ENCODE measurements at places on chromosomes 5 and 9.

- DNase-seq = no peak
These were observed 473.8 kb upstream of the PTPRD start for GRCh38 chr9:11086561-11086960.

- DNase-seq = no peak
These were observed 32.1 kb downstream of the HSPA4 start for GRCh38 chr5:133083901-133084300.

DNA sequence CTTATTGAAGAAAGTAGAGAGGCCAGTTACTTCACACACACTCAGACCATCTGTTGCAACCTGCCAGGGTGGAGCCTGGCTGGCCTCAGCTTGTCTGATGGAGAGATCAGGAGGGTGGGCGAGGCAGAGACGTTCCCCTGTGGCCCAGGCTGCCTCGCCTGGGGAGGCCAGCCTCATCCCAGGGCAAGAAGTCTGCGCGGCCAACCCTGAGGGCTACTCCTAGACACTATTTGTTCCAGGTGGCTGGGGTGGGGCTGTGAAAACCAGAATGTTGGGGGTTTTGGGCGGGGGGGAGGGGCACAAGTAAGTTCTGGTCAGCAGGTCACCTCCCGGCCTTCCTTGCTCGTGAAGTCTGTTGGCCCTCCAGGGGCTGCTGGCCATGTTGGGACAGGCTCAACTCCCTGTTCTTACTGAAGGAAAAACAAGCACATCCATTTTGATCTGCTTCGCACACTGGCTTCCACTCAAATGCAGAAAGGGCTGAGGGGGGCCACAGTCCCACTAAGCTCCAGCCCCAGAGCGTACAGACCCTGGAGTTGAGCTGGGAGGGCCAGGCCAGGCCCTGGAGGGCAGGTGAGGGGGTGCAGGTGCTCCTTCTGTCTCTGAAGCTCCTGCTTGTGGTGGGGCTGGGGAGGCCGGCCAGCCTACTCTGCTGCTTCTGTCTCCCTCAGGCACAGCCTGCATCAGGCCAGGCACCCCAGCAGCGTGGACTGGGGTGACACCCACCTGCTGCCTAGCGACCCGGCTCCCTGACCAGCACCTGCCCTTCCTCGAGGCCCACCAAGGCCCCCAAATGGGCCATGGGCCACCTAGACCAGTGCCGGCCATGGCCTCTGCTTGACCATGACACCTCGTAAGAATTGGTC lies 46.6 kb downstream of the SECISBP2 start:
- no peak for DNase-seq

GRCh38 chr9:95461448-95462248 lies 55.1 kb downstream of the PTCH1 start:
- no peak for DNase-seq

GRCh38 chr9:75333624-75334023 lies 245.3 kb downstream of the OSTF1 start:
- no peak for DNase-seq

DNA sequence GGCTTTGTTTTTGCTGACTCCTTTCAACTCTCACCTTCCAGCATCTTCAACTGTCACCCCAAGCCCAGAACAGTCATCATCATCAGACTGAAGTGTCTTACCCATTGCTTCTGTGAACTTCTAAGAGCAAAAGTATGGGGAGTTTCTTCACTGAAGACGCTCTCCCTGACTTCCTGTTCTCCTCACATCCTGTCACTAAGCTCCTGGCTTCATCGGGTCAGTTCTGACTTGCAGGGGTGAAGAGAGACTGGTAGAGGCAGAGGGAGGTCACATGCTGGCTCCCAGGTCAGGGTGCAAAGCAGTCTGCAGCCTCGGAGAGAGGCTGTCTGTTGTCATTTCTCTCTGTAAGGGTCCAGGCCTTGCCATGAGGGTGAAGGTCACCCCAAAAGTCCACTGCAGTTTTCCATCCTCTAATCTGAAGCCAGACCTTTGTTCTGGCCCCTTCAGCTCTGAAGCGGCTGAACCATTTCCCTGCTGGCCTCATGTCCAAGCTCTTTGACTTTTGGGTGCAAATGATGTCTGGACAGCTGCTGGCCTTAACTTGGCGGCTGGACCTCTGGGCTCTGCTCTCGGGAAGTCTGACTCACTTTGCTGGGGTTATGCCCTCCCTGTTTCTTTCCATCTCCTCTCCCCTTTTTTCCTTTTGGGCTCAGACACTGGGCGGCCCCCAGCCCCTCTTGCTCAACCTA lies 305.0 kb downstream of the RAB3C start:
- no peak for DNase-seq

- DNase-seq = no peak
These were observed 960 bp downstream of the CANX start for GRCh38 chr5:179699616-179700237.

- no peak for DNase-seq
These were observed 53.5 kb downstream of the FBXO38 start for GRCh38 chr5:148437249-148437648.
